ENCODE measurements at places on chromosomes 13 and 19. TPM values are rescaled to one million over a fixed set of nuclear protein-coding genes. Genes with fewer than 3 reads are reported as not detected.

DNA sequence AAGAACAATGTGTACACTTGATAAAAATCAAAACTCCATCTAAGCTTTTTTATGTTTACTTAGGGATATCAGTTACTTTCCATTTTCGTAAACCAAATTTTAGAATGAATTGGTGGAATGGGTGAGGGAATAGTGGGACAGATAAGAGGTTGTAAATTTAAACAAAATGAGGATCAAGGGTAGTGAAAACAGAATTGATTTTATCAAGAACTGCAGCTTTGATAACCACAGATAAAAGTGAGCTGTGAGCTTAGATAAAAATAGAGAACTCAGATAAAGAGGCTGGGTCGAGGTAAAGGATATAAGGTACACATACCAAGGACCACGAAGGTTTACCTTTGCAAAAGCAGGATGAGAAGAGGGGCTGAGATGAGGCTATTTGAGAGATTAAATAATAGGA lies 813.2 kb upstream of the GPC6 start:
- no peak for DNase-seq

DNA sequence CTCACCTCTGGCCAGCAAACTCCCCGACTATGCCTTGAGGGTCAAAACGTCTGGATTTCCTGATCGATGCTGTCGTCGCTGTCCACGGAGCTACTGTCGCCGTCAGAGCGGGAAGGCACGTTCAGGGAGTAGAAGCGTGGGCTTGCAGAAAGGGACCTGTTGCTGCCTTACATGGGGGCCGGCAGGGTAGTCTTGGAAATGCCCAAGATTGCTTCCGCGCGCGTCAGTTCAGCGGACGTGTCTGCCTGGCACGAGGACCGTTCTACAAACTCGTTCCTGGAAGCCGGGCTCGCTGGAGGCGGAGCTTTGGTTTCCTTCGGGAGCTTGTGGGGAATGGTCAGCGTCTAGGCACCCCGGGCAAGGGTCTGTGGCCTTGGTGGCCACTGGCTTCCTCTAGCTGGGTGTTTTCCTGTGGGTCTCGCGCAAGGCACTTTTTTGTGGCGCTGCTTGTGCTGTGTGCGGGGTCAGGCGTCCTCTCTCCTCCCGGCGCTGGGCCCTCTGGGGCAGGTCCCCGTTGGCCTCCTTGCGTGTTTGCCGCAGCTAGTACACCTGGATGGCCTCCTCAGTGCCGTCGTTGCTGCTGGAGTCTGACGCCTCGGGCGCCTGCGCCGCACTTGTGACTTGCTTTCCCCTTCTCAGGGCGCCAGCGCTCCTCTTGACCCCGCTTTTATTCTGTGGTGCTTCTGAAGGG lies 15.4 kb downstream of the RB1 start:
- no peak for DNase-seq

DNA sequence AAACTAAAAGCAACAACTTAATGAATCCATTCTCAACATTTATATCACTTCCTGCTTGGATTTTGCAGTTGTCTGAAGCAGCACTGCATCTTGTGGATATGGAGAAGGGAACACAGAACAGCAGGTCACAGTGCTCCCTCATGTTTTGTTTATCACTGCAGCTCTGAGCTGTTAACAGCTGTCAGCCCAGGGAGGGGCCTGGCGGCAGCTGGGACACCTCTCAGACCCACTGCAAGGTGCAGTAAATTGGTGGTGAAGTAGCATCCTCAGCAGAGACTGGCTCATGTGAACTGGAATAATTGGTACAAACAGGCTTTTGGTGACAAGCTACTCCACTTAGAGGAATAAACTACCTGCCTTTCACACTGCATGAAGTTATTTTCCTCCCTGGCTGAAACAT lies 170.4 kb downstream of the LIG4 start:
- DNase-seq = no peak

DNA sequence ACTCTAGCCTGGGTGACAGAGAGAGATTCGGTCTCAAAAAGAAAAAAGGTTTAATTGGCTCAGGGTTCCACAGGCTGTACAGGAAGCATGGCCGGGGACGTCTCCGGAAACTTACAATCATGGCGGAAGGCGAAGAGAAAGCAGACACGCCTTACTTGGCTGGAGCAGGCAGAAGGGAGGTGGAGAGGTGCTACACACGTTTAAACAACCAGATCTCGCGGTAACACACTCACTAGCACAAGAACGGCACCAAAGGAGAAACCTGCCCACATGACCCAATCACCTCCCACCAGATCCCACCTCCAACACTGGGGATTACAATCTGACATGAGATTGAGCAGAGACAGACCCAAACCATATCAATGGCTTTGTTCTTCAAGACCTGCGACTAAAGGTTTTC lies 12.8 kb downstream of the CASP14 start:
- no peak for DNase-seq

- DNase-seq = no peak
These were observed 1.3 kb upstream of the DNAJC15 start for GRCh38 chr13:43021926-43022670.

DNA sequence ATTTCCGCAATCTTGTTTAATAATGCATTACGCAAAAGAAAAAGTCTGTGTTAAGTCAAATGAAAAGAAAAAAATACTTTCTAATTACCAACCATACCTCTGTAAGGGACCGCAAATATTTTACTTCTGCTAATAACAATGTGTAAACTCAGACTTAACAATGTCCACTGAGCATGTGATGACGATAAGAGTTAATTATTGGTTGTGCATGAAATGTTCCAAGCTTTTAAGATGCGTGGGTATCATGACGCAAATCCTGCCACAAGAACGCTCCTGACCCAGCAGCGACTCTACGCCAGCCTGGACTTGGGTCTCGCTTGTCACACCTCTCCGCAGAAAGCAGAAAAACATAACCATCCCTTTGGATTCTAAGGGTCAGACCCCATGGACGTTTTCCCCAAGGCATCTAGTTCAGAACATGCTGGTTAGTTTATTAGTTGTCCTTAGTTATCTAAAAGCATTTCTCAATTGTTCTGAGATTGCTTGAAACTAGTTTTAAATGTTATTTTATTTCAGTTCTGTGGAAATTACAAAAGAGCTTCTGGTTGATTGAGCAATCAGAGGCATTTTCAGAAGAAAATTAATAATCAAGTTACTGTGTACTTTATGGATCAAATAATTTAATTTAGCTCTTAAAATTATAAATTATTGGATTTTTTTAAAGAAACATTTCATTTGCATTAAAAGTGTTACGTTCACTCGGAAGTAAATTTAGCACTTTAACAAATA lies 779.9 kb upstream of the ARGLU1 start:
- DNase-seq = no peak

Gene SUPT20H
- total RNA-seq = 70.7 TPM

Gene NLRP4
- not detected for total RNA-seq

Gene GATAD2A
- 134 TPM for total RNA-seq

Gene ATP8B3
- 5.1 TPM for total RNA-seq
